ENCODE measurements at places on chromosomes 5 and 9.

DNA sequence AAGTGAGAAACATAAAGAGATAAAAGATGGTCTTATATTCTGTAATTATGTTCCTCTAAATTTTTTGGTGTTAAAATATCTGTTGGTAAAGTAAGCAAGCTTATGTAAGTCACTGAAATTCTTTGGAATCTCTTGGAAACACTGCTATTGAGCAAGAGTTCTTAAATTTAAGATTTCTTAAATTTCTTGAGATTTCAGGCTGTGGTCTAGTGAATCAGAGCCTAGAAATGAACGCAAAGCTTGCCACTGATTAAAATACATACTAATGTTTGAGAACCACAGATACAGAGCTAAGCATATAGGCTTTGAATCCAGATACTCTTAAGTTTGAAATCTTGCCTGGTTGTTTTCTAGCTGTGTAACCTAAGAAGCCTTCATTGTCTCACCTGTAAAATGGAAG, 133.4 kb downstream of the TRPM3 start:
- DNase-seq, result no peak

- DNase-seq, result peak; percentile 100
Observed at GRCh38 chr9:34328987-34329832, at the start of the genes KIF24 and NUDT2. KIF24 (minus strand) TSS chr9:34329268; CDS start chr9:34311346, 17,922 bp downstream. NUDT2 (plus strand) TSS chr9:34329569; CDS start chr9:34339040, 9,471 bp downstream.

DNA sequence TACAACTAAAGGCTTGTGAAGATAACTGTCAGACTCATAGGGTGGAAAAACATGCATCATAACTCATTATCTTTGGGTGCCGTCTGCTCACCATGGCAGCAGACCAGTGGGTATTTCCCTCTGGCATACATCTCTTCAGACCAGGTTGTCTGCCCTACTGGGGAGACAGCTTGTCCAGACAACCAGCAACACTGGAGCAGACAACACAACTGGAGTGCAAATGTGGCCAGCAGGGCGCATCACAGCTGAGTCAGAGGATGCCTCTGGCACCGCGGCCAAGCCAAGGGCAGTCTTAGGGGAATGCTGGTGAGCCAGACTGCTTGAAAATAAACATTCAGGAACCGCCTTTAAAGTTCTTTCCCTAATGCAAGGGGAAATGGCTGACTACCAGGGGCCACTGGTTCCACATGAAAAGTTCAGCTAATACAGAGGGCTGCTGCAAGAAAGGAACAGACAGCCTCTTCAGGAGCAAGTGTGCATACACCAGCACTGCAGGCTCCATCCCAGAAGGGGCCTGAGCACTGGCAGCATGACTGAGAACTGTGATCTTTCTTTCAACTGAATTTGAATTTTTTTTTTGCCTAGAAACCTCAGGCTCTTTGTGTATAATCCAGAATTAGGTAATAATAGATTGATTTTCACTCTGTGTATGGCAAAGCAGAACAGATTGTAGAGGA, 77.3 kb downstream of the MAMDC2 start:
- DNase-seq, result peak; percentile 12

- no peak for DNase-seq
Observed at GRCh38 chr5:59040024-59040803, 457.3 kb downstream of the RAB3C start.

DNA sequence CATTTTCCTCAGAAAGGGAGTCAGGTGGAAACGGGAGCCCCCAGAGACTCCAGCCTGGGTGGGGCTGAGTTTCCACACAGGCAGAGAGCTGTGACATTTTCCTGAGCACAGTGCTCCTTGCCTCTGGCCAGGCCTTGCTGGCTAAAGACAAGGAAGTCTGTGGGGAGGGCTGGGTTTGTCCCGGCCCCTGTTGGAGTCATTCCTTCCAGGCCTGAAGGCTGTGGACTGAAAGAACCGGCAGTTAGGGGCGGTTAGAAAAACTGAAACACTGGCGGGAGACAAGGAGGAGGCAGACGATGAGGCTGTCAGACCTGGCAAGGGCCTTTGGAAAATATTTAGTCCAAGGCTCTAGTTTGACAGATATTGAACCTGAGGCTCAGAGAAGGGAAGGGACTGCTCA, 29.9 kb downstream of the COL15A1 start:
- DNase-seq, result no peak

DNA sequence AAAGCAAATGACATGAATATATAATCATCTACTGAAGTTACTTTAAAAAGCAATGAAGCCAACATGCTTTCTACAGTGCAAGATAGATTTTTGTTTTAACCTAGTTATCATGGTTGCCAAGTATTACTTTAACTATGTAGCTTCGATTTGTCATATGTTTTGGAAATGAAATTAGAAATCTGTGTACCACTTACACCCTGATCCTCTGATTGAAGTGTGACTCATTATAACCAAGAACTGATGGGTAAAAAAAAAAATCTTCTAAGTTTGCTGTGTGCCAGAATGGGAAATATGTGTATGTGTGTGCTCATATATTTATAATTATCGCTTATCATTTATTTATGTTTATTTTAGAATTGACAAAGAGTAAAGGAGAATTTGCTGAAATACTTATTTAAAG, 9.1 kb upstream of the CDC42SE2 start:
- no peak for DNase-seq

GRCh38 chr9:2158766-2159430, 143.8 kb downstream of the SMARCA2 start:
- DNase-seq, result no peak

DNA sequence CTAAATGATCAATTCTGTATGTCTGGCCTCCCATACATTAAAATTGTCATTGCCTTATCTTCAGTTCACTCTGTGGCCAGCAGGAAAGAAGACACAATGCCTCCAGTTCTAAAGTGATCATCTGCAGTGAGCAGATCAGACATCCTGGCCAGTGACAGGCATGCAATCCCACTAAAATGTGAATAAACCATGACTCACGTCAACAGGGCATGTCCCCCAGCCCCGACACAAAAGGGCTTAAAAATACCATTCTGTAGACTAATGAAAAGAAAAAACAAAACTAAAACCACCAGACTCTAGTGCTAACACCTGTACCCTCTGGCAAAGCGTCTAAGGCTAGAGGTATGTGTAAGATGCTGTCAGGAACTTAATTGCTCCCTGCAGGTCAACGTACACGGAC, 38.5 kb downstream of the DDX31 start:
- no peak for DNase-seq

- no peak for DNase-seq
Observed at GRCh38 chr9:108800632-108801099, 55.1 kb downstream of the ACTL7B start.

GRCh38 chr5:13553896-13554295, 390.6 kb downstream of the DNAH5 start:
- peak; percentile 76 for DNase-seq

DNA sequence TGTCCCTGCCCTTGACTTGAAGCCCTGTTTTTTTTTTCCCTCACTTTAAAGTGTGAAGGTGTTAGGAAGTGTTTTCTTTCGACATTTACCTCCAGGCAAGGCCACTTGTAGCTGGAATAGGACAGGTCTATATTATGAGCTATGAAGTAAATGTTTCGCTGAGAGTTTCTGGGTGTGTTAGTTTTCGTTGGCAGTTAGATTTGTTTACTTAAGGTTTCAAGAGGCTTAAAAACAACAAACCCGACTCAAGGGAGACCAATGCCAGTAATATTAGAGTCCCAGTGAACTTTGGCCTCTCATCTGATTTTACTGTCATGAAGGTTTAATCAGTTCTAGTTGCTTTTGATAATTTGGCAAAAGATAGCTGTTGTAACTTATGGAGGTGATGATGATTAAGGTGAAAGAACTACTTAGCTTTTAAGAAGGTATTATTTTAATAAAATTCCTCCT, 25.2 kb downstream of the OCLN start:
- DNase-seq, result no peak

GRCh38 chr9:127140181-127140580, 17.7 kb upstream of the ANGPTL2 start:
- no peak for DNase-seq

DNA sequence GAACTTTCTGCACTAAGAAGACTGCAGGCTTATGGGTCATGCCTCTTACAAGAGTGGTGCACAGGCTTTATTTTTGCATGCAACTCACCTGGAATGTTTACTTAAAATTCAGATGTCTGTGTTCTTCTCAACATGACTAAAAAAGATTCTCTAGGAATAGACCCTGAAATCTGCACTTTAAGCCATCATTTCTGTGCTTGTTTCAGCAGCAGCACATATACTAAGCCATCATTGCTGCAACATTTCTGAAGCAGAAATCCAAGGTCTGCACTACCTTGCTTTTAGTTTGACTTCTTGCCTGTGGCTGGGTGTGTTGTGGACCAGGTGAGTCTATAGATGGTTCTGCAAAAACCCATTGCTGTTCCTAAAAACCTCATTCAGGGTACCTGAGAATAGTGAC, 156.8 kb downstream of the CEP120 start:
- no peak for DNase-seq

DNA sequence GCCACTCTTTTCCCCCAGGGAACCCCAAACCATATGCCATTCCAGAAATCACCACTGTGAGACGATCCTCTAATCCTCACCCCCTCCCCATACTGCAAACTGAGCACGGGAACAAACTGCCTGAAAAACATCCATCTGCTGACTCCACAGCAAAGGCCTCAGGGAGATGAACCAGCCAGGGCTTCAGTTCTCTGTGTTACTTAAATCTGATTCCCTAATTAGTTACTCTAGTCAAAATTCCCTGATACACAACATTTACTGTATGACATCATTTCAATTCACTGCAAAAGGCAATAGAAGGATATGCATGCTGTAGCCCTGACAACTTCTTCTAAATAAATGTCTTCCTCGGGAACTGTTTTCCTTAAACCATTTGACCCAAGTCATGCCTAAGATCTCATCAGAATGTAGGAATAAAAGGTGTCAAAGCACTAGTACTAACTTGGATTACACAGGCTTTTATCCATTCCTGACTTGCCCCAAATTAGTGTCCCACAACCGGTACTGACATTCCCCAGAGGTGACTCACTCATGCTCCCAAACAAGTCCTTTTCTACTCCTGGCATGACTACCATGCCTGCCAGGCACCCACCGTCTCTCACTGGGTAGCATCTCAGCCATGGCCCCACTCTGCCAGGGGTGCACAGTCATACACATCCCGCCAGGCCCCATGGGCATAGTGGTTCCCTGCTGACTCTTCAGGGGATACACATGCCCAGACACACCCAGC, 35.0 kb downstream of the MTX3 start:
- no peak for DNase-seq

GRCh38 chr5:33472805-33473409, 32.1 kb downstream of the TARS1 start:
- no peak for DNase-seq

GRCh38 chr5:42656651-42657015, 100.0 kb upstream of the CCDC152 start:
- DNase-seq, result no peak

DNA sequence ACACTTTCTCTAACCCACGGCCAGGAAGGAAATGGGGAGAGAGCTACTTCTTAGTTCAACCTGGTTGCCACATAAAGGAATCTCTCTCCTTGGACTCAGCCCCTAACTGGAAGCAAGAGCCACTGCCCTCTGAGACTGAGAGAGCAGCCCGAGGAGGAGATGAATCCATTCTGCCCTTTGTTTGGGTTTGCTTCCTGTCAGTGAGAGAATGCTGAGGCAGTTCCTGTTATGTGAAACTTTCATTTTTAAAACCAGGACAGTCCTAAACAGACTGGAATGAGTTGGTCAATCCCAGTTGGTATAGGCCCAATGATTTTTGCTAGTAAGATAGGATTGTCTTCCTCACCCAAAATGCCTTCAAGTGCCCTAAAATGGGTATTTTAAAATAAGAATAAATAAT, 205.1 kb downstream of the NTRK2 start:
- DNase-seq, result no peak

DNA sequence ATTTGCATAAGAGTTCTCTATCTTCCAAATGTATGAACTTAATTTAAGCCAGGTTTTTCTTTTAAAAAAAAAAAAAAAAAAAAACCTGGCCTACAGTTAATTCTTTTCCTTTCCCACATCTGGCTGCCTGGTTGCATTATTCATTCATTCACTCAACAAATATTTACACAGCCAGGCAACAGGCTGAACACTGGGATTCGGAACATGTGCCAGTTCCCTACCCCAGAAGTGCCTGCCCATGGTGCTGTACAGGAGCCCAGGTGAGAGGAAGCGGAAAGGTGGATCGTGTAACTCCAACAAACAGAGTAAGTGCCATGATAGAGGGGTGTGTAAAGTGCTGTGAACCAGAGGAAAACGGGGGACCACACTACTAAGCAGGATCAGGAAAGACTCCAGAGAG, 93.6 kb downstream of the CDK5RAP2 start:
- no peak for DNase-seq

DNA sequence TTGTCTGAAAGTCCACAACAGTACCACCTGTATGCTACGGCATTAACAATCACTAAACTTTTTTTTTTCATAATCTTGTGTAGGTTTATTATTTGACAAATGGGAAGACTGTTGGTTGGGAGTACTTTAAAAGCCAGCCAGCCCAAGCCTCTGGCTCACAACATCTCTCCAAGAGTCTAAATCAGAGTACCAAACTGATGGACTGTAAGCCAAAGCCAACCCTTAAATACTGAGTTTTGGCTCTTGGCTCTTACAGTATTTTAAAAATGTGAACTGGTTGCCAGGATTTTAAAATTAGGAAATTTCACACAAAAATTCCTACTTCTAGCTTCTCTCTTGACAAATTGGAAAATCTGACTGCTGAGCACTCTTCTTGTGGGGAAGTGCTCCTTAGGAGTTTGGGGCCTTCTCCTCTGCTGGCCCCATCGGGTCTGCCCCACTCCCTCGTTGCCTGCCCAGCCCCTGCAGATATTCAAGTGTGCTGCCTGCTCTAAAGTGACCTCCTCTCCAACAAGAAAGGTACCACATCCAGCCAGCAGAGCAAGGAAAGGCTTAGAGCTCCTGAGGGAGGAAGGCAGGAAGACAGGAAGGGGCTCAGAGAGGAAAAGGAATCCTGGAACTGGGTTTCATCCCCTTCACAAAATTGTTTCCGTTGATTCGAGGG, 21.8 kb upstream of the TMOD1 start:
- no peak for DNase-seq

- no peak for DNase-seq
Observed at GRCh38 chr5:96288166-96288844, 144.7 kb downstream of the PCSK1 start.

GRCh38 chr5:176169393-176170063, 68.7 kb upstream of the SIMC1 start:
- DNase-seq, result no peak

DNA sequence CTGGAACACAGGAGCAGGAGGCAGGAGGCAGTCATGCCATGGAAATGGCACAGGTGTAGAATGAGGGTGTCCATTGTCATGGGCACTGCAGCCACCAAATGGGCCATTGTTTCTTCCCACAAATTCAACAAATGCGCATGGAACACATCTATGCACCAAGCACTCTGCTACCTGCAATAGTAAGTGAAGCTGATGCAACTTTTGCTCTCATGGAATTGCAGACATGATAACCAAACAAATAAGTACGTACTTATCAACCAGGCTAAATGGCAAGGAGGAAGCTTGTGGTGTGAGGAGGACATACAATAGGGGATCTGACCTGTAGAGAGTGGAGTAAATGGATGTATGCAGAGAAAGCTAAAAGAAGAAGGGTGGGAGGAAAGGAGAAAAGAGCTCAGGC, 116.8 kb downstream of the TRIM36 start:
- DNase-seq, result no peak

GRCh38 chr9:84759300-84759750, 89.8 kb downstream of the NTRK2 start:
- no peak for DNase-seq
